Osteoblast (primary cell): ENCODE measurements at places on chromosomes 6 and 20.

GRCh38 chr6:45619211-45619760 lies 241.6 kb upstream of the SUPT3H start:
- H3K27me3 ChIP-seq: no peaks in the 10 kb centered on the region
- H3K36me3 ChIP-seq: no peaks in the 10 kb centered on the region
- peaks cover 30% of the 10 kb centered on the region for H3K4me1 ChIP-seq
- no peak overlapping the region for H3K4me3 ChIP-seq
- DNase-seq: no peak
- peak overlapping the region; percentile 56 for H3K27ac ChIP-seq

- peaks cover 8% of the 10 kb centered on the region for H3K4me1 ChIP-seq
- no peak overlapping the region for H3K4me3 ChIP-seq
- peaks cover 92% of the 10 kb centered on the region for H3K36me3 ChIP-seq
- no peak overlapping the region for H3K27ac ChIP-seq
- DNase-seq: peak; percentile 94
These were observed 47.5 kb downstream of the DSTN start for GRCh38 chr20:17617212-17617867.

- H3K27me3 ChIP-seq: peaks cover 3% of the 10 kb centered on the region
- H3K36me3 ChIP-seq: no peaks in the 10 kb centered on the region
- H3K27ac ChIP-seq: no peak overlapping the region
- peaks cover 7% of the 10 kb centered on the region for H3K4me1 ChIP-seq
These were observed 67.4 kb upstream of the DSP start for GRCh38 chr6:7473805-7474719.

DNA sequence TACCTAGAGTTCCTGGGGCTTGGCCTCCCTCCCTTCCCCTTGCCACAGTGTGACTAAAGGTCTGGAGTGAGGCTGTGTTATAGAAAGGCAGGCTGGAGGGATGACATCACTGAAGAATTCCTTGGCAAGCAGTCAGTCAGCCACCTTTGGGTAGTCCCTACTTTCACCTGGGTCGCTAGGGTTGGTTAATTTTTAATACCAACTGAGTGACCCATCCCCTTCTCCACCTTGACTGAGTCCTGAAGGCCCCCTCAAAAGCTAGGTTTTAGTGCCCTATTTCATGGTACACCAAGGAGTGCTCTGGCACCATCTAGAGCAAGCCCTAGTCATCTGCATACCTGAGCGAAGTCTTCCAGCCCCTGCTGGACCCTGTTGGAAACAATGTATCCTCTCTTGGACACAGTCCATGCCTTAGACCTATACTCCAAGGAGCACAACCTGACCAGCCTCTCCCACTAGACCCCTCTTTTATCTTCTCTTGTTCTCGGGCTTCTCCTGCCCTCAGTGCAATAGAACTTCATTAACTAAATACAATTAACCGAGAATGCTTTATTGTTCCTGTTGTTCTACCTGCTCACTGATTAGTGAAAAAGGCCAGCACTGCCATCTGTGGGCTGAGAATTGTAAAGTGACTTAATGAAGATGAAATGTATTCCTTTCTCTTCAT lies 44.6 kb downstream of the RIN2 start:
- H3K36me3 ChIP-seq: peaks cover 21% of the 10 kb centered on the region
- no peak overlapping the region for H3K4me3 ChIP-seq
- DNase-seq: no peak
- H3K27ac ChIP-seq: no peak overlapping the region
- H3K27me3 ChIP-seq: no peaks in the 10 kb centered on the region

DNA sequence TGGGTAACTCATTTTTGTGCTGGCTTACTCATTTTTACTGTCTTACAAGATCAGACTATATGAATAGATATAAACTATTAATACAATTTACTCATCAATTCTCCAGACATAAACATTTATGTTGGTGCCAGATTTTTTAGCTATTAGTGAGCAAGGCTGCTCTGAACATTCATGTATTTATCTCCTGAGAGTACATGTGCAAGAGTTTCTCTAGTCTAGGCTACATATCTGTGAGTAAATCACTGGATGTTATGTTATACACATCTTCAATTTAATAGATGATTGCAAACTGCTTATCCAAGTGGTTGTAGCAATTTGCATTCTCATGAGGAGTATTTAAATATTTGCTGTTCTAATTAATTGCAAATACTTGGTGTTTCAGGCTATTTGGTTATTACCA lies 687.1 kb downstream of the PTPRT start:
- H3K4me3 ChIP-seq: no peak overlapping the region
- H3K36me3 ChIP-seq: no peaks in the 10 kb centered on the region
- no peaks in the 10 kb centered on the region for H3K4me1 ChIP-seq

- no peaks in the 10 kb centered on the region for H3K27me3 ChIP-seq
- no peaks in the 10 kb centered on the region for H3K36me3 ChIP-seq
- H3K27ac ChIP-seq: no peak overlapping the region
- no peak for DNase-seq
- no peaks in the 10 kb centered on the region for H3K4me1 ChIP-seq
These were observed 197.3 kb downstream of the ZFAND3 start for GRCh38 chr6:38016824-38017223.

GRCh38 chr6:9103876-9104521 lies 668.7 kb upstream of the SLC35B3 start:
- H3K36me3 ChIP-seq: no peaks in the 10 kb centered on the region
- DNase-seq: no peak
- H3K27me3 ChIP-seq: no peaks in the 10 kb centered on the region

DNA sequence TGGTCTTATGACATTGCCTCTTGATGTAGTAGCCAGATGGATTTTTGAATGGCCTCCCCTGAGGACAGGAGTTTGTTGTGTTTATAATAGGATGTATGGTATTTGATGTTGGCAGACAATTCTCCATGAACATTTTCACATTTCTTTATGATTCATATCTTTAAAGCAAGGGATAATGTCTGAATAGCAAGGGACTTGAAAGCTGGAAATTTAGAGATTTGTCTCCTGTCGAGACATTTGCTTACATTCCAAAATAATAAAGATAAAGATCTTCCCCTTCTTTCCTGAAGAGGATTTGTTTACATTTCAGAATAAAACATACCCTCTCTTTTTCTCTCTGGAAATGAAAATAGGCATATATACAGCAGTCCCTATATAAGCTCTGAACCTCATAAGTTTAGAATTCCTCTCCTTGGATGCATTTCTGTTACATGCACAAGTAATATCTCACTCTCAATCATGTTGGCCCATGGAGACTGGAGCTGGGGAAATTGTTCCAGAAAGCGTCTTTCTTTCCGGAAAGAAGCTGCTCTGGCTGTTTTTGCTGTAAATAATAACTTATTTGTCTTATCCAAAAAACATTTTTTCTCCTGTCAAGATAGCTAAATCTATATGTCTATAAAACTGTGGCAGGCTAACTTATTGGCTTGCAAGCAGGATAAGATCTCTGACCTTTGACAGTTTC lies 42.5 kb upstream of the ASCC3 start:
- no peaks in the 10 kb centered on the region for H3K4me1 ChIP-seq
- DNase-seq: no peak
- no peak overlapping the region for H3K4me3 ChIP-seq

DNA sequence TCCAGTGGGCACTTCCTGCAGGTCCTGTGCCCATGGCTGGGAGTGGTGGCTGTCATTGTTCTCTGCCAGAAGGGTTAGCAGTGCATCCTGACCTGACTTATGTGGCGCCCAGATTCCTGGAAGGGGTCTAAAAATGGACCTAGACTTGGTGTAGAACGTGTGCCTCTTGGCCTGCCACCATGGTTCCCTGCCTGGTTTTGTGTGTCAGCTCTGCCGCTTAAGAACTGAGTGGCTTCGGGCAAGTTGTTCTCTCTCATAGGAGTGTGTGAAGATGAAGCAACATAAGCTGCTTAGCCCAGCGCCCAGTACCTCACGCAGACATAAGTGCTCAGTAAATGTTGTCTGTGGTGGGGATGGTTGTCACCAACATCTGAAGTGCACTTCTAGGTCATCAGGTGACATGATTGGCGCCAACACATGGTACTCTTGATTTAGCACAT lies 52.1 kb downstream of the PTPN1 start:
- no peaks in the 10 kb centered on the region for H3K27me3 ChIP-seq
- no peak overlapping the region for H3K4me3 ChIP-seq
- H3K4me1 ChIP-seq: peaks cover 52% of the 10 kb centered on the region
- H3K36me3 ChIP-seq: peaks cover 43% of the 10 kb centered on the region
- H3K27ac ChIP-seq: peak overlapping the region; percentile 93
- DNase-seq: no peak

- no peak overlapping the region for H3K4me3 ChIP-seq
- peaks cover 9% of the 10 kb centered on the region for H3K4me1 ChIP-seq
- DNase-seq: no peak
- H3K27me3 ChIP-seq: no peaks in the 10 kb centered on the region
- no peaks in the 10 kb centered on the region for H3K36me3 ChIP-seq
- H3K27ac ChIP-seq: no peak overlapping the region
These were observed 30.7 kb downstream of the ZFAND3 start for GRCh38 chr6:37850260-37850659.

- H3K27me3 ChIP-seq: peaks cover 10% of the 10 kb centered on the region
- H3K36me3 ChIP-seq: no peaks in the 10 kb centered on the region
- H3K4me3 ChIP-seq: no peak overlapping the region
- no peak overlapping the region for H3K27ac ChIP-seq
These were observed 23.3 kb upstream of the PHACTR3 start for GRCh38 chr20:59580991-59581401.

DNA sequence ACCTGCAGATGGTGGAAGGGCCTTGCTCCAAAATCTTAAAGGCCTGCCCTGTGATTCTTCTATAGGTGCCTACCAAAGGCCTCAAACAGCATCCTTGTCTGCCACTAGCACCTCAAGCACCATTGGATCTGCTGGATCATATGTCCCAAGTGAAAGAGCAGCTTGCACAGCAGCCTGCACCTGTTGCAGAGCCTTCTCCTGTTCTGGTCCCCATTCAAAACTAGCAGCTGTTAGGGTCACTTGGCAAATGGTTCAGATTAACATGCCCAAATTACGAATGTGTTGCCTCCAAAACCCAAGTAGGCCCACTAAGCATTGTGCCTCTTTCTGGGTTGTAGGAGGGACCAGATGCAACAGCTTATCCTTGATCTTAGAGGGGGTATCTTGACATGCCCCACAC lies 99.6 kb upstream of the F13A1 start:
- H3K4me3 ChIP-seq: no peak overlapping the region
- no peaks in the 10 kb centered on the region for H3K4me1 ChIP-seq
- H3K27me3 ChIP-seq: no peaks in the 10 kb centered on the region
- no peak overlapping the region for H3K27ac ChIP-seq
- no peaks in the 10 kb centered on the region for H3K36me3 ChIP-seq

DNA sequence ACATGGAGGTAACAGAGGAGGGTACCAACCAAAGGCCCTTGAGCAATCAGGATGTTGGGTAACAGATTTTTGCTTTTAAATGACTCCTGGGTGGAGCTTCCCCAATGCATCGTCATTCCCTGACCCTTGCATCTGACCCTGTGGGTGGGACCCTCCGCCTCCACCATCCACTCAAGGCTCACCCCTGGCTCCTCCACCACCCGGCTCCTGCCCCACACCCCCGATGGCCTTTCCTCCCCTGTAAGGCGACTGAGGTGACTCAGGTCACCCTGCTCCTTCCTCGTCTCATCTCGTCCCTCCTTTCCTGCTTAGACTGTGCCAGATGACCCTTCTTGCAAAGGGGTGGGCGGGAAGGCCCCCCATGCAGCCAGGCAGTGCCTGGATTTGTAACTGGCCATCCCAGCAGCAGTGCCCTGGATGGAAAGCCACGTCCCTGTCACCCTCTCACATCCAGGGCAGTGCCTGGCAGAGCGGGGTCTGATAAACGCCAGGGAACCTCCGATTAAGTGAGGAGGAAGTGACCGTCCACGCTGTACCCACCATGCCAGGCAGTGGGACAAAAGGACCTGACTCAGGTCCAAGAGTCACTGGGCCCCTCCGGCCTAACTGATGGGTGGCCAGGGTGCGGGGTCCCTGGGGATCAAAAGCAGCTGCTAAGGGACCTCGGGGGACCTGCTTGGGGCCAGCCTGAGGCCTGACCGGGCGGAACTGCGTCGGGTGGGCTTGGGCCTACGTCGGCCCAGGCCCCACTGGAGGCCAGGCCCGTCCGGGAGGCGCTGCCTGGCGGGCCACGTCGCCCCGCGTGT lies 624 bp upstream of the NPEPL1 start:
- peaks cover 23% of the 10 kb centered on the region for H3K4me1 ChIP-seq
- H3K4me3 ChIP-seq: no peak overlapping the region
- H3K27ac ChIP-seq: peak overlapping the region; percentile 68
- no peaks in the 10 kb centered on the region for H3K27me3 ChIP-seq
- peaks cover 8% of the 10 kb centered on the region for H3K36me3 ChIP-seq
- DNase-seq: peak; percentile 69

- H3K4me3 ChIP-seq: no peak overlapping the region
- H3K27me3 ChIP-seq: peaks cover 26% of the 10 kb centered on the region
- DNase-seq: peak; percentile 43
- H3K27ac ChIP-seq: no peak overlapping the region
These were observed 4.9 kb downstream of the TBXT start for GRCh38 chr6:166162599-166163342.

DNA sequence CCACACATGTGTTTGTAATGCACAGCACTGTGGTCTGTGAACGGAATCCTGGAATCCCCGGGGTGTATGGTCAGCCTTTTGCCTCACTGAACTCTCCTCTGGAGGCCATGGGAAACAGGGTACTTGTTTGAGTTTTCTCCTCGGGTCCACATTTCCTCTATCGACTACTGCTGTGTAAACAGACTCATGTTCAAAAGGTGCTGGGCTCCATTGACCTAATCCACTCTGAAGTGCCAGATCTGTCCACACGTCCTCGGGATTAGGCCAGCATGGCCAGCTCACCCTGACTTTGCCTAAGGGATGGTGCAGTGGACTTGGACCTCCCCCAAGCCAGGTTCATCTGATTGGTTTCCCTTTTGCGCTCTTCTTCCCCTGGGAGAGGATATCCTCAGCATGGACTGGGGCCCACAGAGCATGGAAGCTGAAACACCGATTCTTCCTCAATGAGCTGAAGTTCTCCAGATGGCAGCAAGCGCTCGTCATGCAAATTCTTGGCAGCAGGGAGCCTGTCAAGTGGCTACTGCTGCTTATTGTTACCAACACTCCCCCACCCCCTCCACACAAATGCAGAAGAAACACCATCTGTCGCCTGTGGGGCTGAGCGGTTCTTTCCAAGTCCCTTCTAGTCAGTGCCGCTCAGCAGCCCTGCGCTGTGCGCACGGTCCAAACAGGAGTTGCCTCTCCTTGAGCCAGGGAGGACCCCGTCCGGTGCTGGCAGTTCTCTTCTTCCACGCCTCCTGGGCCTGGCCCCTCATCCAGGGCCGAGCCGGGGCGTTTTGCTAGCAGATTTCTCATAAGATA lies 292.6 kb upstream of the MARCKS start:
- H3K36me3 ChIP-seq: no peaks in the 10 kb centered on the region
- H3K27ac ChIP-seq: peak overlapping the region; percentile 92
- no peaks in the 10 kb centered on the region for H3K27me3 ChIP-seq

GRCh38 chr20:48031122-48031521 lies 245.8 kb upstream of the SULF2 start:
- H3K27ac ChIP-seq: no peak overlapping the region
- no peaks in the 10 kb centered on the region for H3K27me3 ChIP-seq
- H3K36me3 ChIP-seq: no peaks in the 10 kb centered on the region

GRCh38 chr6:83824388-83824801 lies 28.8 kb upstream of the RIPPLY2 start:
- no peaks in the 10 kb centered on the region for H3K36me3 ChIP-seq
- H3K4me3 ChIP-seq: no peak overlapping the region
- H3K27ac ChIP-seq: no peak overlapping the region
- no peaks in the 10 kb centered on the region for H3K4me1 ChIP-seq
- peak; percentile 43 for DNase-seq
- no peaks in the 10 kb centered on the region for H3K27me3 ChIP-seq
